ENCODE measurements at places on chromosomes 12 and 14.

GRCh38 chr14:71687166-71687831 is 244.9 kb upstream of the RGS6 start:
- DNase-seq = no peak

GRCh38 chr12:89899651-89900050 is 191.0 kb upstream of the ATP2B1 start:
- no peak for DNase-seq

DNA sequence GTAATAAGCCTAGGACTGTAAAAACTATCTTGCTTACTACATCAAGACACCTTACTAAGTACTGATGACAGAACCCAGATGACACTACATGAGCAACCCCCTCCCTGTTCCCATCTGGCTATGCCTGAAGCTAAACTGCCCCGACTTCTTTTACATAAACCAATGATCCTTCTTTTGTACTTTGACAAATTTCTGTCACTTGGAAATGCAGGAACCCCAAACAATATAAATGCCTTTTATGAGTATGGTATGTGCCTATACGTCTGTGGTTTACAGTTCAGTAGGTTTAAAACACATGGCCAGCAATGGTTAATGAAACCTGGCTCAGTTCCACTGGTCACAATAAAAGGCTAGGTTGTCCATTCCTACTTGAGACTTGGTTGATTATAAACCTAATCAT is 6.1 kb downstream of the SYCP3 start:
- no peak for DNase-seq

GRCh38 chr14:95323917-95324316 is 4.2 kb upstream of the CLMN start:
- no peak for DNase-seq

DNA sequence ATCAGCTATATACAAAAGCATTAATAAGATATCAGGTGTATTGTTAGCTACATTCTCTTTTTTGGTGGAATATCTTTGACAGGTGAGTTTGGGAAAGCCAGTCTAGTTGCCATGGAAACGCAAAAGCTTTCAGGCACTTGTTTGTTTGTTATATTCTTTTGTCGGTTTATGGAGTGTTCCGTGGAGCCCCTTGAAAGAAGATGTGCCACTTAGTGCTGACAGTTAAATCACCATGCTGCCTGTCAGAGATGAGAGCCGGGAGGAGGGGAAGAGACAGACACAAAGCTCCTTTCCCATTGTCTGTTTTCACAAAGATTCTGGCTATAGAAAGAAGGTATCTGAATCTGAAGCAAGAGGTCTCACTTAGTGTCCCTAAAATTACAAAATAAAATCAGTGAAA is 170.8 kb downstream of the SNAPC1 start:
- no peak for DNase-seq

- peak; percentile 97 for DNase-seq
Observed at GRCh38 chr12:6230321-6231110, 30.3 kb downstream of the CD9 start.

DNA sequence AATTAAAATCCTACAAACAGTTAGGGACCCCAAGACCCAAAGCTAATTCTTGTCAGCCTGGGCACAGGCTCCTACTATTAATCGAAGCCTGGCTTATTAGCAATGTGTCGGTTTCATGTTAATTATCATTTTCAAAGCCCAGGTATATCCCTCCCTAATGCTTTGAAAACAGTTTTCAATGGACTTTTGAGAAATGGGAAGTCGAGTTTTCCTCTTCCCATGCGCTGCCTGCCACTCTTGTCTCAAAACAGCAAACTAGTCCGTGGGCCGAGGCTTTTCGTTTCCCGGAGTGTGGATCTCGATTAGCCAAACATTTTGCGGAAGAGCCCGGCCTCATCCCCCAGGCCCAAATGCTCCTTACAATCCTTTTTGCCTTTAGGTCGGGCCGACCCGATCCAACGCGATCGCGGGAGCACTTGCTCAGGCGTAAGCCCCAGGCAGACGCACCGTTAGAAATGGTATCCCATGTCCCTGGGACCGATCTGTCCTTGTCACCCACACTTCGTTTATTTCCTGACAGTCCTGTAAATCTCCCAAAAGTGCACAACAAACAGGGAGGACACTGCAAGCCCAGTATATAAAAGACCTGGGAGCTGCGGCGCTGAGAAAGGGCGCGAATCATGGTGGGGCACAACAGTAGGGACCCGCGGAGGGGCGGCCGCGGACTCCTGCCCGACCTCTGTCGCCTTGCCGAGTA is 1.5 kb downstream of the SIX6 start:
- DNase-seq = no peak

DNA sequence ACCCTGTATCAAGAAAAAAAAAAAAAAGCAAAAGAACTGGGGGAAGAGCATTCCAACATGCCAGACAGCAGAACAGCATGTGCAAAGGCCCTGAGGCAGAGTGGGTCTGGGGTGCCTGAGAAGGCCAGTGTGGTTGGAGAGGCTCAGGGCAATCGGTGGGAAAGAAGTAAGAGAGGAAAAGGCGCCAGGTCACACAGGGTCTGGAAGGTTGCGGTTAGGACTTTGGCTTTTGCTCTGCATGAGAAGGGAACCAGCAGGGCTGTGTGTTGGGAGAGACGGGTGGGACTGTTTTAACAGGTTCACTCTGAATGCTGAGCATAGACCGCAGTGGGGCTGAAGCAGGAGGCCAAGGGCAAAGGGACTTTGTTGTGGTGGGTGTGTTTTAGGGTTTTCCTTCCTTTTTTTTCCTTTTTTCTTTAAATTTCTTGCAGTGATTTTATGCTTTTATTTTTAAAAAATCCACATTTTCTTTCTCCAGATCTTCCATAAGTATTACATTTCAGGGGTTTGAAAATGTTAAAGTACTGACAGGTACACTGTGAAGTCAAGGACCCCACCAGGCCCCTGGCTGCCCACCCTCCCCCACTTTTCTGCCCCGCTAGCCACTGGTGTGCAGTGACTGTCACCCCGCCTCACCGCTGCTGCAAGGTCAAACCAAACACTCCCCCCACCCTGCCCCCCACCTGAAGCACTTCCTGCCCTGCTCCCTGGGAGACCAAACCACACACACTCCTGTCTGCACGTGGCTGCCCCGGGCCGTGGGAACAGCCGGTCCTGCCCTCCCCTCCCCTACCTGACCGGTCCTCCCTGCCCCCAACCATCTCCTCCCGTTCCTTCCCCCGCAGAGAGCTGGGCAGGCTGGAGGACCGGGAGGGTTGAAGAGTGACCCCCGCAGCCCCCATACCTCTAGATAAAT is 30.0 kb downstream of the DTX1 start:
- no peak for DNase-seq

DNA sequence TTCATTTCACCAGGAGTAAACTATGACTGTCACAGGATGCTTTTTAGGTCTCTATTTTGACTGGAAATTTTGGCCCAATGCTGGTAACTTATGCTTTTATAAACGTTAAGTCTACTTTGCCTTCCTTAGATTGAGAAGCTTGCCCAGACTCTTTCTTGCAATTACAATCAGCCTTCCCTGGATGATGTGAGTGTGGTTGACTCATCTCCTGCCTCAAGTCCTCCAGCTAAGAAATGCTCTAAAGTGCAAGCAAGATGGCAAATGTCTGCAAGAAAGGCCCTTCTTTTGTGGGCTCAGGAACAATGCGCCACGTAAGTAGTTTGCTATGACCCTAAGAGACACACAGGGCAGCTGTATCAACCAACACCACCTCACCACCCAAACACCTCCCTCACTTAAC is 96.9 kb downstream of the SYNE2 start:
- no peak for DNase-seq

DNA sequence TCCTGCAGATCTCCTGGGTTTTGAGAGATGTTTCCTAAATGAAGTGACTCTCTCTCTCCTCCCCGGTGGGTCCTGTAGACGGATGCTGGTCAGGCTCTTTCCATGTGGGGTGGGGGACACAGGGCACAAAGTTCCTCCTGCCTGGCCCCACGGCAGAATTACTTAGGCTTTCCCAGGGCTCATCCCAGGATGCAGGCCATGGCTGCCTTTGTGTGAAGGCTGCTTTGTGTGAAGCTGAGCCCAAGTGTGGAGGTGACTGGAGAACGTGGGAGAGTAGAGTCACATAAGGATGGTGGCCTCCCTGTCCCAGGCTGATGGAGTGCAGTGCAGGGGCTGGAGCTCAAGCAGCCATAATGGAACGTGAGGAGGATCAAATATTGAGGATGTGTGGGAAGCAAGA is 200.2 kb downstream of the ADGRD1 start:
- no peak for DNase-seq

- DNase-seq = no peak
Observed at GRCh38 chr12:58905422-58905821, 14.9 kb downstream of the LRIG3 start.

DNA sequence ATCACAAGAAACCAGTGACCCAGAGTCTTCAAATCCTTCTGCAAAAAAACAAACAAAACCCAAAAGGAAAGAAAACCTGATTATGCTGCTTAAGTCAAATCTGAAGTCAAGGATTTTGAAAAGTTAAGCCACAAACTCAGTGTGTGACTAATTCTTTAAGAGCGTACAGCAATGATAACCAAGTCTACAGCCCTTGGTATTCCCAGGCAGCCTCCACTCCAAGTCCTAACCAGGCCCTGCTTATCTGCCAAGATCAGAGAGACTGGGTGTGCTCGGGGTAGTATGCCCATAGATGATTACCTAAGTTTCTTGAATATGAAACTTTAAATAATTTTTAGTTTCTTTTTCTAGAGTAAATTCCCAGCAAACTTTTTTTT is 13.1 kb downstream of the PGAM5 start:
- DNase-seq = no peak

DNA sequence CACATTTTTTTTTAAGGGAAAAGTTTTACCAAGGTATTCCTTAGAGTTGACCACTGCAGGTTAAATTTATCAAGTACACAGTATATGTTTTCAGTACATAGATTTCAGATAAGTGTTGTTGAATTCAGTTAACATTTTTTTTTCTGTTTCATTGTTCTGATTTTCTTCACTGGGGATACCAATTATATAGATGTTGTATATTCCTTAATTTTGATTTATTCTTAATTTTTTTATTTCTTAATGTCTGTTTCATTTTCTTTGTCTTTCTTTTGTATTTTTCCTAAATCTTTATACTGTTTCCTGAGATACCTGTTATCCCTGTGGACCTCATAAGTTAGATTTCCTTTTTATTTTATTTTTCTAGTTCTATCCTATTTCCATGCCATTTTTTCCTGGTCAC is 234.8 kb downstream of the TTC6 start:
- DNase-seq = no peak

DNA sequence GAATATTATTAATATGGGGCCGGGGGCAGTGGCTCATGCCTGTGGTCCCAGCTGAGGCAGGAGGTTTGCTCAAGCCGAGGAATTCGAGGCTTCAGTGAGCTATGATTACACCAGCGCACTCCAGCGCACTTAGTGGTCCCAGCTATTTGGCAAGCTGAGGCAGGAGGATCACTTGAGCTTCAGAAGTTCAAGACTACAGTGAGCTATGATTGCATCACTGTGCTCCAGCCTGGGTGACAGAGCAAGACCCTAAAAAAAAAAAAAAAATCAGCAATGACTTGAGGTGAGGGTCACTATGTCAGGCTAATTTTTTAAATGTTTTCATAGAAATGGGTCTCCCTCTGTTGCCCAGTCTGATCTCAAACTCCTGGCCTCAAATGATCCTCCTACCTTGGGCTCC is 243.4 kb downstream of the RBM19 start:
- no peak for DNase-seq

DNA sequence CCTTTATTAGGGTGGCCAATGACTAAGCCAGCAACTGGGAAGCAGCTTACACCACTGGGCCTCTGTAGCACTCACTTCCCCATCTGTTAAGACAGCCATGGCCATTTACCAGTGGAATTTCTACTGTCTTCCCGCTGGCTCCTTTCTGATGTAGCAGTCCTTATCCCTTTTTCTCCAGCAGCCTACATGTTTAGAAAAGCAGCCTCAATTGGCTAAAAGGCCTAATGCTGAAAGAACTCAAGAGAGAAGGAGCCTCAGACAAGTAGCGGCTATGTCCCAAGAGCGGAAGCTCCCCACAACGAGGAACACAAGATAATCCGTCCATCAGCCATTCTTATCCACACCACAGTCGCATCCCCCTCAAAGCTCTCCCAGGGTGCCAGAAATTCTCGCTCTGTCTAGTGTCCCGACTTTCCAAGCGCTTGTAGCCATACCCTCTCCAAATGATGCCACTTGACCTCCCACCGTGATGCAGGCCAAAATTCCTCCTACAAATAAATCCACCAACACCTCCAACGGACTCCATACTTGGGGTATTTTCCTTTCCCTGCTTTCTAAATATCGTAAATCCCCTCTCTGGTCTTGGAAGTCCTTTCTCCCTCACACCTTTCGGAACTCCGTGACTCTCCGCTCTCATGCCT is 624 bp downstream of the M6PR start:
- peak; percentile 45 for DNase-seq

DNA sequence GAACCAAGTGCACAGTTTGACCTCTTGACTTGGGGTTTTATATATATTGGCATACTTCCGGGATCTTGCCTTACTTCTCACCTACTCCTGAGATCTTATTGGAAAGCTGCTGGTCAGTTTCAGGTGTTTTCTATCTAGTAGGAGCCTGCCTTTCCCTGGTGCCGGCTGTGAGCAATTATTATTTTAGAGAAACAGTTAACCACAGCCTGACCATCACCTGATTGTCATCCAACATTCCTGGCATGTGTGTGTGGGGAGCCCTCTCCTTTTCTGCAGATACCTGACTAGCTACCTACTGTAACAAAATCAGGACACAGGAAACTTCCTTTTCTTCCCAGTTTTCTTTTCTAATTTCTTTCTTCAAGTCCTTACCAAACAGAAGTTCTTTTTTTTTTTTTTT is 220.4 kb downstream of the ATP23 start:
- DNase-seq = no peak

DNA sequence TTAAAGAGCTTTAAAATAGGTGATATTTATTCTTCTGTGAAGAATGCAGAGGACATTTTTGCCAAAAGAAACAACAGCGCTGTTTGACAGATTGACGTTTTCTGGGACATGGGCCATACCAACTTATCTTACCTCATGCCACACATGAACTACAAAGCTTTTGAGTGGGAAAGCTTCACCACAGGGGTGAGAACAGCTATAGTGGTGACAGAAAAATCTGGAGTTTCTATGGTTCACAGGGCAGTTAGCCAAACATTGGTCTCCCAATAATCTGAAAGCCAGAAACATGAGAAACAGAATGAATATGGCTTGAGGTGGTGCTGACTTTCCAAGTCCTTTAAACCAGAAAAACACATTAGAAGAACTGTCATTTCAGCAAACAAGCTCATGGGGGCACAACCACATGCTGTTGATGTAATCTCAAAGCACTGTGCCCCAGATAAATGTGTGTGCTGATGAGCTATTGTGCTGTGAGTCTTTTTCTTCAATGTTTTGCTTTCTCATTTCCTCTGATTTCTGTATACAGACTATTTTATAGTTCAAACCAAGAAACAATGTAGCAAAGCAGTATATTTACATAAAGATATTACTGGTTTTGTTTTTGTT is 905.4 kb downstream of the SLC16A7 start:
- no peak for DNase-seq

DNA sequence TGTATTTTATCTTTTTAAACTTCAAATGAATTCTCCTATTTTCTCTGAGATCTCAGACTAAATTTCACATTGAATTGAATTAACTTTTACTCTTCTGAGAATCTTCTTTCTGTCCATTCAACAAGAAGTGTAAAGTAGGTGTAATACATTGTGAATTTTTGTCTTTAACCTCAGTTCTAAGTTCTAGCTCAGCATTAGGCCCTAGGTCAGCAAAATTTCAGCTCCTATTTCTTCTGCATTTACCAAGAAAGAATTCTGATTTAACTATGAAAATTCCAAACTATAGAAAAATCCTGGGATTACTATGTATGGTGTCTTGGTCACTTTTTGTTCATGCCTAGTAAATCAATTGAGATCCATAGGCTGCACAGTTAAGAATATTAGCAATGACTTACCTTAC is 110.9 kb upstream of the MYF6 start:
- DNase-seq = no peak

Measured in anterior cingulate cortex (tissue), 58 donors.